Activated effector memory CD4-positive, alpha-beta T cell treated with anti-CD3 and anti-CD28 coated beads, Interleukin-2, amount 50 U/mL, for 16 hours (primary cell): ENCODE measurements at places on chromosomes 16 and 17.

- DNase-seq = peak; percentile 86
Observed at GRCh38 chr17:36602924-36603384, 1.6 kb downstream of the MRM1 start.

DNA sequence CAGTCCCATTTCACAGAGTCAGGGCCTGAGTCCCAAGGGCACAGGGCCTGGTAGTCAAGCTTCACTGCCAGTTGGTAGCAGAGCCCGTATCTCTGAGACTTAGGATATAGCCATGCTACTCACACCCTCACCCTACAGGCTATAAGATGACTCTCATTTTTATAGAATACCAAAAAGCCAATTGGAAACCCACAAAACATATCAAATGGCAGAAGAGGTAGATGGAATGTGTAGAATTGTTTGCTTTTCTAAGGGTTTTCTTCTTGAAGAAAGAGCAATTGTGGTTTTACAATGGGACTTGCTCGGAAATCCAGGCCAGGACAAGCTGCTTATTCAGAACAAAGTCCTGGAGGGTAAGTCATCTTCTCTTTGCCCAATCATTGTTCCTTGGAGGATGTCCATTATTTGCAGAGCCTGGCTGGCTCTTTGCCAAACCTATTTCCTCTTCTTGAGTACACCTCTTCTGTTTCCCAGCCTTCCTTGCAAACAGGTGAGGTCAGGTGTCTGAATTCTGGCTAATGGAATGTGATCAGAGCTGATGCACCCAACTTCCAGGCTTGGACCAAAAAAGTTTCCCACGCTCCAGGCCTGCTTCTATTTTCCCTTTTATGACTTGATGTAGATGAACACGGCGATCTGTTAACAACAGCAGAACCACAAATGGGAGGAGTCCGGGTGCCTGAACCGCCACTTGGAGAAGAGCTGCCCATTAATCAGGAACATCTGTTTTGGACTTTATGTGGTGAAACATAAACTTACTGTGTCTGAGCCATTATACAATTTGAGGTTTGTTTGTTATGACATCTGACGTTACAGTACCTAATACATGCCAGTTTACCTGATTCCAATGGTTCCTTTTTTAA lies 16.9 kb upstream of the CCL22 start:
- DNase-seq = no peak

DNA sequence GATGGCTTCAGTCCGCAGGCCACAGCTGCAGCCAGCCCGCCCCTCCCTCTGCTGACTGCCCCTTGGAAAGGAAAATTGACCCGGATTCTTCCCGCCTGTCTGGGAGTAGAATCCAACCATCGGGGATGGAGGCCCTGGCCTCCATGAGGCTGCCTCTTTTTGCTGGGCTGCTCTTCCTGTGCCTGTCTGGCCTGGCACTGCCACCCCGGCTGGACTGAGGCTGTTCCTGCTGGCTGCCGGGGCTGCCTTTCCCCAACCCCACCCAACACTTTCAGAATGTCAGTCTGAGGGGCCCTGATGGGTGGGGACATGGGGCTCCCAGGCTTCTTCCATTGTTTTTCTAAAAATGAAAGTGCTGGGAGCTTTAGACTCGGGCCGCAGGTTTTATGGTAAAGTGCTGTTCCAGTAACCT lies 7.3 kb downstream of the BAHCC1 start:
- DNase-seq = no peak

DNA sequence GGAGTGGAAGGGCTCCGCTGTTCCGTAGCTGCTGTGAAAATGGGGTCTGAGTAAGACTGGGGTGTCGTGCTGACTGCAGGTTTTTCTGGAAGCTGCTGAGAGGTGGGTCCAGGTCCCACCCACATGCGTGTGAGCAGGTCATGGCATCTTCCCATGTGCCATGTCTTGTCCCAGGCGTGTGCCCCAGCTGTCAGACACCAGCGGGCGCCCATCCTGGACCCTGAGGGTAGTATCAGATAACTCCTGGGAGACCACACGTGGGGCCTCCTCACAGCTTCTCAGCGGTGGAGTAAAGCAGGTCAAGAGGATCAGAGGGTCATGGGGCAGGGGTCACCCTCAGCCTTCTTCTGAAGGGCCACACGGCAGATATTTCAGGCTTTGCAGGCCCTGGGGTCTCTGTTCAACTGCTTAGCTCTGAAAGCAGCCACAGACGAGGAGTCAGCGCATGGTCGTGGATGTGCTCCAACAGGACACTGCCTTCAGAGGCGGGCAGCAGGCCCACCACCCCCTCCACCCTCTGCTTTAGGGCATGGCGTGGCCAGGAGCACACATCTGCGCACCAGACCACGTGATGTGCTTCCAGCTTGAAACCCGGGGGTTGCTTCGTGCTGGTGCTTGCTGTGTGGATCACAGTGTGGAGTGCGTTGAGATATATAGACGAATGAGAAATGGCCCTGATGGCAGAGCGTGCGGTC lies 68.7 kb downstream of the BANP start:
- peak; percentile 59 for DNase-seq
